ENCODE measurements at places on chromosomes 3 and 15.

GRCh38 chr3:123379041-123379830 lies 69.7 kb downstream of the ADCY5 start:
- no peak for DNase-seq

GRCh38 chr15:78542647-78543046 lies 2.4 kb downstream of the PSMA4 start:
- DNase-seq: no peak

DNA sequence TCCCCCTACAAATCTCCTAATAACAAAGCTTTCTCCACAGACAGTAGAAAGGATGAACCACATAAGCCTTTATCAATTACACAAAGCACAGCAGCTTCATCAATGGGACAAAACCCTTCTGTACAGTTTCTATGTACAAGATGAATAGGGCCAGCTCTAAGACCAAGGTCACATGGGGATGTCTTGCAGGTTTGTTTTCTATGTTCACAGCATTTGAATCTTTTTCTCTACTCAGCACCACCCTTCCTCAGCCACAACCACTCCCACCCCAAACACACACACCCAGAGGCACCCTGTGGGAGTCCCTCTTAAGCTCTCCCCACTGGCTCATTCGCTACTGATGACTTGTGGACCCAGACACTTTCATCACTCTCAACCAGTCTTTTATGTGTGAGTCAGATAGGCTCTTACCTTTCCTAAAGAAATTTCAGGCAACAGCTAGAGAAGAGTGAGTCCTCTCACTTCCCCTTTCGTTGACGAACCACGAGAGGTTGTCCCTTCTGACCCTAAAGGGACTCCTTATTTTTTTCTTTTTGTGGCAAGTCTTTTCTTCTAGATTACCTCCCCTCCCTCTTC lies 57.9 kb downstream of the ARHGAP31 start:
- DNase-seq: no peak

DNA sequence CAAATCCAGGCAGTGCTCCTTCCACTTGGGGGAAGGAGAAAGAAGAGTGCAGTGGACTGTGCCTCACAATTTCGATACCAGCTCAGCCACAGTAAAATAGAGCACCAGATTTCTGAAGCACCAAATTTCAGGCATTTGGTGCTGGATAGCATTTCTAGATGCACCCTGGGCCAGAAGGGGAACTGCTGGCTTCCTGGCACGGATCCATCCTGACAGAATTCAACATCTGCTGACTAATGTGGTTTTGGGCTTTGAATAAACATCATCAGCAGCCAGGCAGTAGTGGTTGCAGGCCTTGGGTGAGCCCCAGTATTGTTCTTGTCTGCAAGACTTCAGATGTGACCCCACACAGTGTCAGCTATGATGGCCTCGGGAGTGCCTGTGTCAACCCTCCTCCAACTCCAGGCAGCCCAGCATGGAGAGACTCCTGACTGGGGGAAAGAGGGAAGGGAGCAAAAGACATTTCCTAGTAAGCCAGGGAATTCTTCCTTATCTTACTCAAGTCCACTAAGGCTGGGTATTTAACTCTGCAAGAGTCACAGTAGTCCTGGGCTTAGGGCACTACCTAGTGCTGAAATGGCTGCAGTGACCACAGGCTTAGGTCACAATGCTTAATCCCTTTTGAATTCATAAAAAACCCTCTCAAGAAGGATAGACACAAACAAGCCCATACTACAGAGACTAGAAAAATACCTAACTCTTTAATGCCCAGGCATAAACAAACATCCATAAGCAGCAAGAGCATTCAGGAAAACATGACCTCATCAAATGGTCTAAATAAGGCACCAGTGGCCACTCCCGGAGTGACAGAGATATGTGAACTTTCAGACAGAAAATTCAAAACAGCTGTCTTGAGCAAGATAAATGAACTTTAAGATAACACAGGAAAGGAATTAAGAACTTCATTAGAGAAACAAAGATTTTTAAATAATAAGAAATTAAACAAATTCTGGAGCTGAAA lies 74.7 kb downstream of the SPATA16 start:
- no peak for DNase-seq

DNA sequence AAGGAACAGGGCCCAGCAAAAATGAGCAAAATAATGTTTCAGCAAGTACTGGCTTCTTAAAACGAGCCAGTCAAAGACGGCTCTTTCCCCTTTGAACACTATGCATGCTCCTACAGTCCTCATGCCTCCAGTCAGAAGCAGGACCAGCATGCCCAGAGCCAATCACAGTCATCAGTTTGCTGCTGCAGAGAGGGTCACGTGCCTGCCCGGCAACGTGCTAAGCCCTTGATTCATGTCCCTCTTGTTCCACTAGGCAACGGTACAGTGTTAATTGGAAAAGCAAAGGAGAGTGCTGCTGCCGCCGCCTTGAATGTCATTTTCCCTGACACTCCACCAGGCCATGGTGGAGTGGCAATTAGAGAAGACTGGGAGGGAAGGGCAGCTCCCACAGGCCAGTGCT lies 500.1 kb downstream of the OCA2 start:
- no peak for DNase-seq

- no peak for DNase-seq
These were observed 84.8 kb upstream of the FOXB1 start for GRCh38 chr15:59918994-59919951.

- DNase-seq: no peak
These were observed 6.7 kb upstream of the TM4SF1 start for GRCh38 chr3:149384167-149384566.

DNA sequence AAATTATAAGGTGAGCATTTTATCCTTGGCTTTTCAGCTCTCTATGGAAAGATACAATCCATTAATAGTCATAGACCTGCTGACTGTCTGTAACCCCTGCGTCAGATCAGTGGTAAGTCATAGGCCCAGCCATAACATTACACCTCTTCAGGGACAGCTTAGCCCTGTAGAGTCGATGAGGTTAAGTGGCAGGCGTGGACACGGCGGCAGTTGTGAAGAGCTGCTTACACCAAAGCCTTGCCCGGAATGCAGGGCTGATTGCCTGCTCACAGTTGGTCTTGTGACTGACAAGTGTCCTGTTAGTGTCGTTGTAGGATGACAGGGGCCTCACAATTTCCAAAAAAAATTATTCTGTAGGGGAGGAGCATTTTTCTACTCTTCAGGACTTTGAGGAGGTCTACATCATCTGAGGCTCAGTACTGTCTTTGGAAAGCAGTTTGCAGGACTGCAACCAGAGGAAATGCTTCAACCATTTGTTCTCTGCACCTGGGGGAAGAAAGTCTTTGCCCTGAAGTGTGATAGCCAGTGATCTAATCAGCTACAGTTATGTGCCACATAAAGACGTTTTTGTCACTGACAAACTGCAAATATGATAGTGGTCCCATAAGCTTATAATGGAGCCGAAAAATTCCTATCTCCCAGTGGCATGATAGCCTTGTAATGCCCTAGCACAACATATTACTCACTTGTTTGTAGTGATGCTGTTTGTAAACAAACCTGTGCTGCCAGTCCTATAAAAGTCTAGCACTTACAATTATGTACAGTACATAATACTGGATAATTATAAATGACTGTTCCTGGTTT lies 14.9 kb upstream of the SELENOT start:
- DNase-seq: no peak

DNA sequence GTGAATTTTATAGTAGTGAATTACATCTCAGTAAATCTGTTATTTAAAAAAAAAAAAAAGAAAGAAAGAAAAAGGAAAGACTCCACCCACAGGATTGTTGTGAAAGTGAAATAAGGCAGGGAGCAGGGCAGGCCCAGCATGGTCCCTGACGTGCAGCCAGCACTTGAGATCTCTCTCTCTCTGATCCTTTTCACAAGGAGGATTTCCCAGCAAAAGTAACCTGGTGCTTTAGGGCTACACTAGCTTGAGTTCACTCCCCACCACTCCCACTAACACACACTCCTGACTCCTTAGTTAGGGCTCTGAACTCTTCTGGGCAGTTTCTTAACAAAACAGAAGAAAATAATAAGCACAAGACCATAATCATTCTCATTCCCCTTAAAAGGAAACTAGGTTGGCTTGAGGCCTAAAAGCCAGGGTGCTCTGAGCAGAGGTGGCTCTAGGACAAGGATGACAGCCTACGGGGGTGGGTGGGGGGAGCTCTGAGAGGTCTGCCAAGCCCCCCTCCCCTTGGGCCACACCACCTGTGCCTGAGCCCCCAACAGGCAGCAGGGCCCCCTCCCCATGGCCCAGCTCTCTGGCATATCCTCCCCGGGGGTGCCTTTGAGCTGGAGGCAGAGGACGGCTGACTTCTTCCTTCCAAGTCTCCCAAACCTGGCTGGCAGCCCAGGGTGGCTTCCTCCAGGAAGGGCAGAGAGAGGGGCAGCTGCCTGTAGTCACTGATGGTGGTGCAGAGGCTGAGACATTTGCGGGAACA lies 856 bp downstream of the TMEM40 start:
- DNase-seq: no peak

DNA sequence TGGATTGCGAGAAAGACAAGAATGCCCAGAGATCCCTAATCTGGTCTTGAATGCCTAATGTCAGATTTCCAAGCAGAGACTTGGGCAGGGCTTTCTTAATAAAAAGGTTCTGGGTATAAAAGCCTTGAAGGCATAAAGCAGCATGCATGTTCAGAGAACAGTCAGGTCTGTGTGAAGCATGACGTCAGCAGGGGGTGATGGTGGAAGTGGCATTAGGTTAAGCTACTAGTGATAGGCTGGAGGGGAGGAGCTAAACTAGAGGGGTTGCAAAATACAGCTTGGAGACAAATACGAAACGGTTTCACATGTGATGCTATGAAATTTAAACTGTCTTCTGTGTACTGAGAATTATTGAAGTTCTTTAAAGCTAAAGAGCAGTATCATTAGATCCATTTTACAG lies 125.6 kb downstream of the VPS8 start:
- DNase-seq: no peak

GRCh38 chr3:52310861-52311575 lies 5.1 kb upstream of the DNAH1 start:
- no peak for DNase-seq

DNA sequence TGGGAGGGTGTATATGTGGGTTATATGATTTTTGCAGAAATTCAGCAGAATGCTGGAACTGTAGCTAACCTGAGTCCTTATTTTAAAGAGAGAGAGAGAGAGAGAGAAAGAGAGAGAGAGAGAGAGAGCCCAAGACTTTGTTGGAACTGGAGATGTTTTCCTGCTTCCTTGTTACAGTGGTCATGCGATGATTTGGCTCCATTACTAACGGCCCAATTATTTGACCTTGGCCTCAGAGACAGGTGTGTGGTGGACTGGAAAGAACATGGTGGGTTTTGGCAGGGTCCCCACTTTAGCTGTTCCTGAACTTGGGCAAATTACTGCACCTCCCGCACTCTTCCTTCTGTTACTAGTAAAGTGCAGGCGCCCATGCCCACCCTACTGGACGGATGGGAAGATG lies 14.8 kb upstream of the ACSBG1 start:
- no peak for DNase-seq

DNA sequence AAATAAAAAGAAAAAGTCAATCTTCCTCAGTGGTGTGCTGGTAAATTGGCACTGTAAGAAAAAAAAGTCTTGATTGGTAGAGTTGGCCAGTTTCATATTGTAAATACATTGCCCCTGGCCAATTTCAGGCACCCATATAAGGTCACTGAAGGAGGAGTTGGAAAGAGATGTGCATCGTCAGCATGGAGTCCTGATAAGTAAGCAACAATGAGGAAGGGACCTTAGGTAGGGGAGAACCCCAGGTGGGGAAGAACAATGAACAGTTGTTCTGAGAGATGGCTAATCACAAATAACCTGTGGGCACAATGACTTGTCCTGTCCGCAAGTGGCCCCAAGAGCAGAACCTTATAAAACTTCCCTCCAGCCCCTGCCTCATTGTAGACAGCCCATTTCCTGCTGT lies 8.6 kb upstream of the CYP8B1 start:
- no peak for DNase-seq

DNA sequence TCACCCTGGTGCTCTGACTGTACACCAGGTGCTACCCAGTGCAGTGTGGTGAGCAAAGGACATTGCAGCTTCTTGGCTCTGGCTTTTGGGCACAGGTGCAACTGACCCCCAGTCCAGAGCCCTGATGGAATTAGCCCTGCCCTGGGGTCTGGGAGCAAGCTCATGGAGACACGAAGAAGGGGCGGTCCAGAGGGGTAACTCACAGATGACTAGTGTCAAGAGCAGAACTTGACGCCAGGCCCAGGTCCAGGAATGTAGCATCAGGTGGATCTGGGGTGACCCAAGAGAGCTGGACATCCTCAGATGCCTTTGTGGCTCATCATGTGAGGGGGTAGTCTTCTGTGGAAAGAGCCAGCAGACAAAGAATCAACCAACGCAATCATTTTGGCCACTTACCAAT lies 88.9 kb downstream of the ASB7 start:
- no peak for DNase-seq

GRCh38 chr15:71151081-71151480 lies 35.8 kb downstream of the THSD4 start:
- no peak for DNase-seq

DNA sequence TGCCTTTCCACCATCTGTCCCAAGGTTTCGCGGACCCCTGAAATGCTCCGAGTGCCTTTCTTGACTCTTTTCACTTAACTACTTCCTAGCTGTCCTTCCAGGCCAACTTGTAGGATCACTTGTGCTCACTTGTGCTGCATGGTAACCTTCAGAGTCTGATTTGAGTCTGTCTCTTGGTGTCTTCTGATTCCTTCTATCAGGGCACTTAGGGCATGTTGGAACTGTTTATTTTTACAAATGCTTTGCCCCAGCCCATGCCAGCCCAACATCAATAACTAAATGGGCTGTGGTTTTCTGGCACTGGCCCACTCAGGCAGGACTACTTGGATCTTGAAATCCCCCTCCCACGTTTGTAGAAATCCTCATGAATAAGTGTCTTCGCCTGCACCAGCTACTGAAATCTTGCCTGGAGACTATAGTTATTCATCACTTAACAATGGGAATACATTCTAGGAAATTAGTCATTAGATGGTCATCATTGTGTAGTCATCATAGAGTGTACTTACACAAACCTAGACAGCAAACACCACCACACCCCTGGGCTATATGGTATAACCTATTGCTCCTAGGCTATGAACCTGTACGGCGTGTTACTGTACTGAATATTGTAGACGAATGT lies 123.1 kb upstream of the STRIT1 start:
- no peak for DNase-seq

GRCh38 chr3:15303728-15304127 lies 28.7 kb downstream of the SH3BP5 start:
- DNase-seq: no peak

- no peak for DNase-seq
These were observed 164.6 kb downstream of the GMNC start for GRCh38 chr3:190697901-190698300.

- peak; percentile 52 for DNase-seq
These were observed 1214.8 kb downstream of the NSUN3 start for GRCh38 chr3:95277613-95278012.

- no peak for DNase-seq
These were observed 119.9 kb upstream of the GAP43 start for GRCh38 chr3:115503394-115503793.

GRCh38 chr3:135929670-135930069 lies 35.9 kb upstream of the PPP2R3A start:
- no peak for DNase-seq

GRCh38 chr15:70826634-70827033 lies 27.3 kb downstream of the LARP6 start:
- DNase-seq: no peak

All from NCI-H1930 (cell line).